NB4 (cell line): ENCODE measurements at places on chromosomes 12 and 14.
A peak's percentile ranks its signal among the peaks of the same experiment; 100 is the strongest.

DNA sequence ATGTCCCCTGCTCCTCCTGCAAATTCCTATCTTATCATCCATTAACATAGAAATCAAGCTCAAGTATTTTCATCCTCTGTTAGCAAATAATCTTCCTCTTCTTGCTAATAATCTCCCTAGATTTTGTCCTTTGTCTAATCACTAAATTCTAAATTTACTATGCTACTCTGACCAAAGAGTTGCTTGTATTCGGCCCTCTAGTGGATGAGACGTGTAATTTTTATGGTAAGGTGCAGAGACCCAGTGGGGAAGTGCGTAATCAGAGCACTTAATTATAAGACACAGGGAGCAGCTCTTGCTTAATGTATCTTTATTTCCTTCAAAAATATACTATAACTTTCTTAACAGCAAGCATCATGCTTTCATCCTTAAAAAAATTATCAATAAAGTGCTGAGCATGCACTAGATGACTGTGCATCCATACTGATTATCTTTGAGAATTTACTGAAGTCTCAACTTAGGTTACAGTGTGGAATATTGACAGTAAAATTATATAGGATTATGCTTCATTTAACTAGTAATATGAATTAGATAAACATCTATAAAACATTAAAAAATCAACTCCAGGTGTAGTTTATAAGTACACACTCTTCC, 212.6 kb downstream of the SLC16A7 start:
- DNase-seq: peak; percentile 50

DNA sequence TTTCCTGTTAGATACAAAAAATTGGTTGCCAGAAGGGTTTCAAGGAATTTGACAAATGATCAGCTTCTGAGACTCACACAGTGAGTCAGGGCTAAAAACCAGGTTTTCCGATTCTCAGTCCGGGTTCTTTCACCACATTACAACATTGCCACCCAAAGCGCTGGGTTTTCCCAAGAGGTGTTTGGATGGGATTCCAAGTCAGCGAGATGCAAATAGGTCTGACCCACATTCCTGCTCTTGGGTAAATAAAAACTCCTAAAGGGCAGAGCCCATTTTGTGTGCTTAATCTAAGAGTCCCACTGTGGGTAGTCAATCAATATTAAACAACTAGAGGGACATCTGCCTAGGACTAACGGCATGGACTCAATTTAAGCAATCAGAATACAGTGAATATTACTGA, 5.4 kb upstream of the RIC8B start:
- DNase-seq: no peak

GRCh38 chr14:103861413-103862392, 14.3 kb upstream of the PPP1R13B start:
- DNase-seq: no peak

DNA sequence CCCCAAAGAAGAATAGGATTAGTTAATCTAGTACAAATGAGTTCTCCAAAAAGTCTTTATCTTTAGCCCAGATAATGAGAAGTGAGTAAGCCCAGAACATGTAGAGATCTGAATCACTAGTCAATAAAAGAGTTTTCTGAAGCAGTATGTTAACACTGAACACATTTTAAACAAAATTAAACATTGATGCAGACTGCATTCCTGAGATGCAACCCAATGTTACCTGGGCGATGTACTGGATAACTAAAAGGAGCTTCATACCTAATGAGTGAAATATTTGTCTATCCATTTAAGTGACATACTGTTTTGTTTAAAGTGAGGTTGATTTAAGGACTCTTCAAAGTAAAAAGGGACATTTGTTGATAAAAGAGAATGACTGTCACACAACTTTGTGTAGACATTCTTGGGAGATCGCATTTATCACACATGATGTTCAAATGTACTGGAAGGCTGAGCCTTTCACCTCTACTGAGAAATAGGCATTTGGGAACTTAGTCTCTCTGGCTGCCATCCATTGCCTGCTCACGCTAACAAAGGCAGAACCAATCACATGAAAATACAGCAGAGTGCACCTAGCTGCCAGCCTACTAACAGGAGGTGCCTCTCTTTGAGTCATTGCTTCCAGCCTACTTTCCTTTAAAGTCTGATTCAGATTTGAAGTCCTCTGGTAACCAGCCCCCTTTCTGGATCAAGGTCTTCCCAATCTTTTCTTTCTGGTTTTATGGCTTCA, 287.7 kb downstream of the BTG1 start:
- no peak for DNase-seq

- DNase-seq: no peak
These were observed 691.8 kb downstream of the FLRT2 start for GRCh38 chr14:86221755-86222154.

- peak; percentile 65 for DNase-seq
These were observed 47.8 kb upstream of the RERG start for GRCh38 chr12:15268927-15269552.

GRCh38 chr12:20305470-20305869, 62.9 kb upstream of the PDE3A start:
- peak; percentile 97 for DNase-seq

- peak; percentile 29 for DNase-seq
These were observed 46.1 kb upstream of the PTPRO start for GRCh38 chr12:15276088-15276698.

- no peak for DNase-seq
These were observed 63.5 kb downstream of the MED13L start for GRCh38 chr12:116213885-116214527.

GRCh38 chr12:39795481-39795880, 175.9 kb upstream of the ABCD2 start:
- no peak for DNase-seq

DNA sequence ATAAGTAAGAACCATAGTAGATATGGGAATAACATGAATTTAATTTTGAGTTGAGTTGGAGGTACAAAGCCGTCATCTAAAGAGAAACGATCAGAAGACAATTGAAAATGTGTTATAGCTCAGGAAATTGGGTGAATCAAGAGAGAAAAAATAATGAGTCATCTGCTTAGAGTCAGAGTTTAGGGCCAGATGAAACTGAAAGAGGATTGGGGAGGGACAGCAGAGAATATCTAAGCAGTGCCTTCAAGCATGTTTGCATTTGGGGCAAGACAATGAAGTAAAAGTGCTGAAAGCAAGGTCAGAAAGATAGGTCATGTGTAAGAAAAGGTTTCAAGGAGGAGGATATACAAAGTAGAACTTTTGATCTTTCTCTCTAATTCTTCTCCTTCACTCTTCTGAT, 49.4 kb downstream of the SLC15A5 start:
- DNase-seq: no peak

DNA sequence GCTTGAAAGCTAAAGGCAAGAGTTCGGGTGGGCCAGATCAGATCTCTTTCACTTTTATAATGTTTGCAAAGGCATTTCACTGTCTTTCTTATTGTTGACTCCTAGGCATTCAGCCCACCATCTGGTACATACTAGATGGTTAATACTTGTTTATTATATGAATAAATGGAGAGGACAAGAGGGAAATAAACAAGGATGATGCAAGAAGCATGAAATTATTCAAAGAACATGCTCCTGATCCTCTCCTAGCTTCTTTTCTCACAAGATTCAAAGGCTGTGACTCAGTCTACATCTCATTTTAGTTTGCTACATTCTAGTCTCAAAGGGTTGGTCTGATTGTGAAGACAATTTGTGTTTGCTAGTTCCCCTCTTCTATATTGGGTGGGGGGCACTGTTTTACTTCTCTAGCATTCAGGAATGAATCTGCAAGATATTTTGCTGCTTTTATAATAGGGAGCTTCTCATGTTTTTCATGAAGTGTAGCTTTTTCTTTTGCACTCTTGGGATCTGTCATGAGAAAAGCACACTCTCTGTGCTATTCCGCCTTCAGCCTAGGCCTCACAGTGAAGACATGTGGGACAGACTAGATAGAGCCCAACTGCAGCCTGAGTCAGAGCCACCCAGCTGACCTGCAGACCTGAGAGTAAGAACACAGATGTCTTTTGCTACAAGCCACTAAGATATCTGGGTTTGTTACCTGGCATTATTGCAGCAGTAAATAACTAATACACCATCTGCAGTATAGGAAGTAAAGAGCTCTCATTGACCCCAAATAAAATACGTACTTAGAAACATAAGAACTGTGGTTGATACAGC, 65.7 kb downstream of the PTHLH start:
- no peak for DNase-seq

- no peak for DNase-seq
These were observed 3.7 kb upstream of the ETFBKMT start for GRCh38 chr12:31655792-31656191.

GRCh38 chr12:64258576-64258975, 36.5 kb upstream of the KICS2 start:
- no peak for DNase-seq

DNA sequence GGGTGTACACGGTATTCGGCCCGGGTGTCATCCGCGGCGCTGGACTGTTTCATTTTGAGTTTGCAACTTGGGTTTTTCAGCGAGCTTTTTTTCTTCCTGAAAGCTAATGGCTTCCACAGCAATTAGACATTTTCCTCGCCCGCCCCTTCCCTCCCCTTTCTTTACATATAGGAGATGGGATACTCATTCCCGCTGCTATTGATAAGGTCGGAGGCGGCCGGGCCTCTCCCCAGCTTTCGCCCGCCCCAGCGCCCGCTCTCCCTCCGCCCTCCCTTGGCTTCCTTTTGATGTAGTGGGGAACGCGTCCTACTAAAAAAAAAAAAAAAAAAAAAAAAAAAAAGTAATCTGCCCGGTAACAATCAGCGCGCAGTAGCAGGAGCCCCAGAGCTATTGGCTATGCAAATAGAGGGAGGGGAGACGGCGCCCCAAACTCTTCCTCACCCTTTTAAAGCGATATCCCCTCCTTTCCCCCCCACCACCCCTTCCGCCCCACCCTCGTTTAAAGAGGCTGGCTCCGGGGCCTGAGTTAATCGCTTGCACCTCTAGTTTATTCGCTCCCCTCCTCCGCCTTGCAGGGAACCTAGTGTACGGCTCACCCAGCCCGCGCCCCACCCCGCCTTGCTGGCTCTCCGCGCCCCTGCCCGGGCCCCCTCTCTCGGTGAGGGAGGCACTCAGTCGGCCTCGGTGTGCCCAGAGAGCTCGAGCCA, 1.7 kb upstream of the CCND2 start:
- peak; percentile 97 for DNase-seq

DNA sequence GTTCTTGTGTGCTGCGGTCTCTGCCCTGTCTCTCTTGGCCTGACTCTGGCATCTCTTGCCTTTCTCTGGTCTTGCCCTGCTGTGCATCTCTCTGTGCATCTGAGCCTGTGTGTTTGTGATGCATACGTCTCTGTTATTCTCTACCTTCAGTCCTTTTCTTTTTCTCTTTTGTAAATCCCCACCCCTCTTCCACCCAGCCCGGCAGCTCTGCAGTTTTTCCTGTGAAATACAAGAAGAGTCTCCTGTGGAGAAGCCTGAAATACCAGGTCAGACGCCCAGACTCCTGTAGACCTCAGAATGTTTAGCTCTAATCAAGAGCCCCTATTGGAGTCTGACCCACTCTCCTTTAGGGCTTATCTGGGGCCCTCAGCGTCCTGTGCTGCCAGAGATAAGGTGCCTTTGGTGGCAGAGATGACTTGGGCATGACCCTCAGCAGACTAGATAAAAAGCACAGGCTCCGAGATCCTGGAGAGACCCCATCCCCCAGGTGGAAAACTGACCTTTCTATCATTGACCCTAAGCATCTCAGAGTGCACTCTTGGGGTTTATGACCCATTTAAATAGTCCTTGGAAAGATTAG, 167.5 kb upstream of the SRRM4 start:
- no peak for DNase-seq

- DNase-seq: no peak
These were observed 274.4 kb downstream of the FBXL14 start for GRCh38 chr12:1320021-1320420.

DNA sequence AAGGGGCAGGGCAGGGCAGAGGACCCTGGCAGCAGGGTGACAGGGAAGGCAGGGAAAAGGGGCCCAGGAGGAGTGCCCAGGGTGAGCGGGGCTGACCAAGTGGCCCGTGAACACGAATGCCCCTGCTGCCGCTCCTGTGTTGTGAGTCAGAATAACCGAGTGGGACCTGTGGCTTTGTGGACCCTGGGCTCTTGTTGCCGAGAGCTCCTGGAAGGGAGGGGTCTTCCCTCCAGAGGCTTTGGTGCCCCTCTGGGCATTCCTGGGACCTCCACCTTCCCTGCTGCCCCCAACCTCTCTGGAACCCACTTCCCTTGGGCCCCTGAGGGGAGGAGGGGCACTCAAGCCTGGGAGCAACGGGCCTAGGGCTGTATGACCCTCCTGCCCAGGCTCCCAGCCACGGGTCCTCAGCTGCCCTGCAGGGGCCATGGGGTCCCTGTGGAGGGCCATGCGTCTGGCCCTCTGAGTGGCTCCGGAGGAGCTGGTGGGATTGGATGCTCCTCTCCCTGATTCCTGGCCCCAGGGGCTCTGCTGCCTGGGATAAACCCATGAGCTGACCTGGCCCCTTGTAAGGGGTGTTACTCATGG, 319.4 kb downstream of the TMEM121 start:
- DNase-seq: no peak
